ENCODE measurements at places on chromosomes 5 and 9.
A peak's percentile ranks its signal among the peaks of the same experiment; 100 is the strongest.

- DNase-seq = peak; percentile 91
These were observed at the start of gene ZNF300 for GRCh38 chr5:150904479-150905311. ZNF300 (minus strand) TSS chr5:150904980; CDS start chr5:150903155, 1,825 bp downstream.

DNA sequence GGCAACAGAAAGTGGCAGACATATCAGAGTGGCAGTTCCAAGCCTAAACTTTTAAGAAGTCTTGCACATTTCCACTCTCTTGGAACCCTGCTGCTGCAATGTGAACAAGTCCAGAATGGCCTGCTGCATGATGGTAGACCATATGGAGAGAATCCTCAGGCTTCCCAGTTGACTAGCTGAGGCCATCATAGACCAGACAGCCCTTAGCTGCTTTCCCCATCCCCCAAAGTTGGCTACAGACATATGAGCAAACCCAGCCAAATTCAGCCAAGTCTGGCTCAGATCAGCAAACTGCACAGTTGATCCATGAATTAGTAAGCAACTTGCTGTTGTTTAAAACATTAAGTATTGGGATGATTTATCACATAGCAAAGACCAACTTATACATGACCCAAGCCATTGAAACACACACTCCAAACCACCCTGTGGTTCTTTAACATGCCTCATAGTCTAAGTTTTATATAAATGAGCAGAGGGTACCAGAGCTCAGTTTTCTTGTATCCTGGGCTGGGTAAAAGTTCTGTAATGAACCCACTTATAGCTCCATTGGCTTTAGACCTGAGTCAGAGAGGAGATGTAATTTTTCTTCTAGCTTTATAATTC lies 19.9 kb downstream of the PPP3R2 start:
- no peak for DNase-seq

DNA sequence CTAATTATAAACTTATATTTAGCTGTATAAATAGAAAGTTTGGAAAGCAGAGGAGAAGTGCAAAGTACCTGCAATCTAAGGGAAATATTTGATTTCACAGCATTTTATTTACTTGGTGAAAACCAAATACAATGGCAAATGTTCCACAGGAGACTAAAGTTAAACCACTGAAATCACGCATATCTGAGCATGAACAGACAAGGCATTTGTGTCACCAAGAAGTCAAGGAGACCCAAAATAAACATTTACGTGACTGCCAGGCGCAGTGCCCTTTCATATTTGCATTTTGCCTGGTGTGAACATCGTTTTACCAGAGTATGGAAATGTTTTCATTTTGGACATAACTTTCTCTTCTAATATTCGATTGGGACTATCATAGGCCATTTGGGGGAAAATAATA lies 20.6 kb downstream of the UGCG start:
- no peak for DNase-seq

DNA sequence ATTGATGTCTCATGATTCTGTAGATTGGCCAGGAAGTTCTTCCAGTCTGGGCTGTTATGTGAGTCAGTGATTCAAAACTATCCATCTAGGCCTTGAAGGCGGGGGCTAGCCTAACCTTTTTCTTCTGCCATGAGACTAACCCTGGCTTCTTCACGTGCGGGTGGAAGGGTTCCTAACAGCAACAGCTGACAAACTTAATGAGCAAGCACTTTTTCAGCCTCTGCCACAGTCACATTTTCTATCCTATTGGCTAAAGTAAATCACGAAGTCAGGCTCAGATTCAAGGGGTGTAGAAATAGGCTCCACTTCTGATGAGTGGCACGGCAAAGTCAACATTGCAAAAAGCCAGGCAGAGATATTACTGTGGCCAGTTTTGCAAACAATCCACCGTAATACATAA lies 68.4 kb downstream of the STK32A start:
- no peak for DNase-seq

- DNase-seq = no peak
These were observed 20.6 kb downstream of the TCERG1 start for GRCh38 chr5:146467760-146468159.

DNA sequence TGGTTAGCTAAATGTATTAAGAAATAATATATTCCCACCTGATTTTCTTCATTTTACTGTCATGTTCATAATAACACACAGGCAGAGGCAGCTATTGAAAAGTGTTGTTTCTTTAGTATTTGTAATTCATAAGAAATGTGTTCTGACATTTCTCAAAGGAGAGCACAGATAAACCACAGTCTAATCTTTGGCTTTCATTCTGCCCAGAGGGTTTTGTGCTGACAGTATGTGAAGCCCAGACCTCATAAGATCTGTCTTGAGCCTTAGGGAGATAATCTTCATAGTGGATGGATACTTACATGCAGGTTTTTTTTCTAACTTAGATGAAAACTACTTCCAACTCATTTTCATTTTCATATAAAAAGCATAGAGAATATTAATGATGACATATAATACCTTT lies 206.1 kb downstream of the CHSY3 start:
- DNase-seq = no peak

DNA sequence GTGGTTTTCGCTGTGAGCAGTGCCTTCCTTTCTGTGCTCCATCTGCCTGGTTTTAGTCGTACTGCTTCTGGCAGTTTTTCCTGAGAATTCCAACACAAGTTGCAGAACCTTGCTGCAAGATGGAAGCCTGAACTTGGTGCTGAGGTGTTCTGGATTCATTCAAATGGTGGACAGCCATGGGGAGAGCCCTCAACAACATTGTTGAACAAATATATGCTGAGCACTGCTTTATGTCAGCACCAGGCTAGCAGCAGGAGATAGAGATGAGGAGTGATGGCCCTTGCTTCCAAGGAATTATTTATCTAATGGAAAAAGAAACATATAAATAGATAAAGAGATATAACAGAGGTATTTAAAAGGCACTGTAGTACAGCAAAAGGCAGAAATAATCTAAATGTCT lies 7.3 kb upstream of the RPS6 start:
- no peak for DNase-seq

DNA sequence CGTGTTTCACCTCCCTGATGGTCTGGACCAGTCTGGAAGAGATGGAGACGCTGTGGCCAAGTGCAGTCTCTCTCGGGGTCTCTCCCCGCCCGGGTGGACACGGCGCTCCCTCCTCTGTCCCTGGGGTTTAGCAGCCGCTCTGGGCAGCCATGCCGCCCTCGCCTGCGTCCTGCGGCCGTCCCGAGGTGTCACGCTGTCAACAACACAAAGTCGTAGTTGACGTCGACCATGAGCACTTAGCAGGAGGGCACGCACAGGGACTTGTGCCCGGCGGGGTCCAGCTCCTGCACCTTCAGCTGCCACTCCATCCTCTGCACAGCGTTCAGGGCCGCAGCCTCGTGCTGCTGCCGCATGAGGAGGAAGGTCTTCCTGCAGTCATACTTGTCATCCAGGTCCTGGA lies 368.9 kb downstream of the CDH9 start:
- no peak for DNase-seq

- DNase-seq = no peak
These were observed 41.4 kb upstream of the BOD1 start for GRCh38 chr5:173657741-173658356.

DNA sequence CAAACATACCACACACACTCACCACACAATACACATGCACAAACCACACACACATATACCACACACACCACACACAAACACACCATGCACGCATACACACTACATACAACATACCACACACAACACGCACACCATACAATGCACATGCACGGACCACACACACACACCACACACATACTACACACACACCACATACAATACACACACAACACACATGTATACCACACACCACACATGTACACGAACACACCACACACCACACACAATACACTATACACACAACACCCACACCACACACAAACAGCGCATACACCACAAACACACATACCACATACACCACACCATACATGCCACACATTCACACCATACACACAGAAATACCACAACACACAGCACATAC lies 480.3 kb downstream of the DIRAS2 start:
- no peak for DNase-seq

DNA sequence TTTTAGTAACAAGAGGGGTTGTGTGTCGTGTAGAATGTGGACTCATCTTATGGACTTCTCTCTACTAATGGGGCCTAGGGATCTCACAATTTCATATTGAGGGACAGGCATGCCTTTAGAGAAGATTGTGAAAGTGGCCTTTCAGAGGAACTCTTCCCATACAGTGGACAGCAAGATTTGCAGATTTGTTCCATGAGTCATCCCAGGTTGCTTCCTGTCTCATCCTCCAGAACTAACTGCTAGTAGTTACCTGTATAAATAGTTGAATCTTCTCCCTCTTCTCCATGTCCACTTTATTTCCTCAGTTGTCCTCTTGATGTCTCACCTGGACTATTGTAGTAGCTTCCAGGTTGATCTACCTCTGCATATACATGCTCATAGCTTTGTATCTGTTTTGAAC lies 997.5 kb upstream of the CTNND2 start:
- no peak for DNase-seq

GRCh38 chr5:122183788-122184170 lies 54.4 kb downstream of the ZNF474 start:
- no peak for DNase-seq

GRCh38 chr5:123262216-123262823 lies 160.9 kb downstream of the CEP120 start:
- no peak for DNase-seq

- DNase-seq = no peak
These were observed 3.0 kb downstream of the RNF145 start for GRCh38 chr5:159206368-159206767.

- no peak for DNase-seq
These were observed 34.9 kb upstream of the LECT2 start for GRCh38 chr5:135989686-135990085.

- no peak for DNase-seq
These were observed 5.5 kb upstream of the SET start for GRCh38 chr9:128683340-128684064.

DNA sequence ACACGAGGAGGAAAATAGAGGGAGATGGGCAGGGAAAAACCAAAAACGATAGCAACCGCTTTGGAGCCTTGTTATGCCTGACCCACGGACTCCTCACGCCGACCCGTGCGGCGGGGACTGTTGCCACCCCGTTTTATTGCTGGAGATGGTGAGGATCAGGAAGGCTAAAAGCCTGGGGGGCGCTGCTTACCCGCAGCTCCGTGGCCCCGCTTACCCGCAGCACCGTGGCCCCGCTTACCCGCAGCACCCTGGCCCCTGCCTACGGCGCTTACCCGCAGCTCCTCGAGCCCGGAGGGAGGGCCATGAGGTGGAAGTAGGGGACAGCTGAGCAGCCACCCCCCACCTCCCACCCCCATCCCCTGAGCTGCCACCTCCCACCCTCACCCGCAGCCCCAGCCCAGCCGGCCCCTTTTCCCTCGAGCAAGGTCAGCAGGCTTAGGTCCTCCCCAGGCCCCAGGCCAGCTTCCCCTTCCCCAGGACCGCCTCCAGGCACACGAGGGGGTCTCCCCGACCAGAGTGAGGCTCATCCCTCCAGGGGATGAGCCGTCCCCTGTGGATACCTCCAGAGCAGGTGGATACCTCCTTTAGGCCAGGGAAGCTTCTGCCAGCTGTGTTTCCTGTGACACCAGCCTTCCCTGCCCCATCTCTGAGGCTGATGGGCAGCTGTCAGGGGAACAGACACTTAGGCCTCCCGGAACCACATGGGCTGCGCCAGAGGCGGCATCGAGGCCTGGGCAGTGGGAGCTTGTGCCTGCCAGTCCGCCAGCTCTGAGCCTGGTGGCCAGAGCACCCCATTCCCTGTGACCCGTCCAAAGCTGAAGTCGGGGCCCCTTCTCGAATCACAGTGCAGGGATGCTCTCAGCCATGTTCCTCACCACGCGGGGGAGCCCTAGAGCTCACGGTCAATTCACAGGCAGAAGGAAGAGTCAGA lies 92.3 kb downstream of the LMX1B start:
- no peak for DNase-seq

DNA sequence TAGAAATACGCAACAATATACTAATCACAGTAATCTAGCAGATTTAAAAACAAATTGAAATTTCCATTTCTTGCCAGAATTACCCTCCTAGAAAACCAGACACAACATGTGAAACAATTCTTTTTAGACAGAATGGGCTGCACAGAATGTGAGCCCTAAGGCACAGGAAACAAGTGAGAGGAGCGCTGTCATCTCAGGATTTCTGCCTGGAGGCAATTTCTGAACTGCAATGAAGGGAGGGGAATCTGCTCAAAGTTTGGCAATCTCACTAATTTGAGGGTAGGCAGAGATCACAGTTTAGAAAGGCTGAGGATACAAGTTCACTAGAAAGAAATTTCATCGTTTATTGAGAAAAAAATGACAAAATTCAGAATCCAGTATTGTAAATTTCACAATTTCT lies 70.3 kb downstream of the INIP start:
- DNase-seq = no peak

DNA sequence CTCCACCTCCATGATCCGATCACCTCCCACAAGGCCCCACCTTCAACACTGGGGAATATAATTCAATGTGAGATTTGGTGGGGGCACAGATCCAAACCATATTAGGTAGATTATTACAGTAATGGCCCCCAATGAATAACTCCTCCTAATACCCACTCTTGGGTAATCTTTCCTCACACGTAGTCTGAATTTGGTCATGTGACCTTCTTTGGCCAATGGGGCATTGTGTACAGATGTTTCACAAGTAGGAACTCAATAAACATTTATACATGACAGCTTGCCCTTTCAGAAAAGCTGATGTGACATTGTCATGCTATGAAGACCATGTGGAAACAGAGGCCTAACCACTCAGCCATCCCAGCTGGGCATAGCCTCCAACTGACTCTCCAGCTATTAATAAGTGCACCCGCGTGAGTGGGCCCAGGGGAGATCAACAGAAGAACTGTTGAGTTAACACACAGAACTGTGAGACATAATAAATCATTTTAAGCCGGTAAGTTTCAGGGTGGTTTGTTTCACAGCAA lies 10.6 kb downstream of the GPR150 start:
- DNase-seq = no peak

DNA sequence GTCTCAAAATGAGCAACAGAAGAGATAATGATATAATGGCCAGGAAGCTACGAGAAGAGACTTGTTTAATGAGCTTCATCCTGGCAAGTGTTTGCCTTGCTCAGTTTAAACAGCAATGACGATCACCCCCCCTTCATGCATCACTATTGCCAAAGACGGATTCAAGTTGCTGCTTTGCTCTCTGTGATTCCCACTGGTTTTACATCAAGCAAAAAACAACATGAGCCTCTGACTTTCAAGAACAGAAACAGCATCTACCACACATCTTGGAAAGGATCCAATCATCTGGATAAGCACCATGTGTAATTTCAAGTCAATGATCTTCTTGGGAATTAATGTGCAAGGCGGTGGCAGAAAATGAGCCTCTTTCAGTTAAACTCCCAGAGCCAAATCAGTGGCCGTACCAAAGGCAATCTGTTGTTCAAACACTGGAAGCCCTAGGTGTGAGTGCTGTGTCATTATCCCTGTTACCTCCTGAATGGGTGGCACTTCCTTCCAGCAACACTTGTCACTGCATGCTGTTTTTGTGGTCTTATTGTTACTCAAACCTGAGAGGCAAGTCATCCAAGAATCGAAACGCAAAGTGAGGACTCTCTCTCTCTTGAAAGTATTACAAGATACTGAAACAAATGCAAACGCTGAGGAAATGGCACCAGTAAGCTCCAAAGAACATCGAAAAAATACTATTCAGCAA lies 72.8 kb downstream of the MED27 start:
- no peak for DNase-seq

GRCh38 chr9:18010492-18010891 lies 431.6 kb downstream of the SH3GL2 start:
- DNase-seq = no peak

- no peak for DNase-seq
These were observed 387.4 kb downstream of the FGF10 start for GRCh38 chr5:44001675-44002380.
